ENCODE measurements at places on chromosomes 7 and 10. TPM values are rescaled to one million over a fixed set of nuclear protein-coding genes. Genes with fewer than 3 reads are reported as not detected.

DNA sequence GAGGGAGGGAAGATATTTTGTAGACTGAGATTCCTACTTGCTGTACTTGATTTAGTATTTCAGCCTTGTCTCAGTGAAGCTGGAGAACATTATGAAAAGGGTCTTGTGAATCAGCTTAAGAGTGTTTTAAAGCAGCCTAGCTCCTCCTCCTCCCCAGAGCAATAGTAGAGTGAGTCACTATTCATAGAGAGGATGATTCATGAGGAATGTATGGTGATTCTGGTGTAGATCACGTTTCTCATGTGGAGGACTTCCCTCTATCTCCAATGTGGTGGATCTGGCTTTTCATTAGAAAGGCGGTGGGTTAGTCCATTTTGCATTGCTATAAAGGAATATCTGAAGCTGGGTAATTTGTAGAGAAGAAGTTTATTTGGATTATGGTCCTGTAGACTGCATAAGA lies 340.1 kb upstream of the CHRM2 start:
- no peak for DNase-seq

The ASB4 gene
- 0.11 TPM for total RNA-seq

- DNase-seq = no peak
These were observed 12.4 kb downstream of the SRGN start for GRCh38 chr10:69100136-69100872.

- DNase-seq = no peak
These were observed 40.6 kb upstream of the WAC start for GRCh38 chr10:28492116-28492920.

The MRLN gene
- not detected for total RNA-seq

DNA sequence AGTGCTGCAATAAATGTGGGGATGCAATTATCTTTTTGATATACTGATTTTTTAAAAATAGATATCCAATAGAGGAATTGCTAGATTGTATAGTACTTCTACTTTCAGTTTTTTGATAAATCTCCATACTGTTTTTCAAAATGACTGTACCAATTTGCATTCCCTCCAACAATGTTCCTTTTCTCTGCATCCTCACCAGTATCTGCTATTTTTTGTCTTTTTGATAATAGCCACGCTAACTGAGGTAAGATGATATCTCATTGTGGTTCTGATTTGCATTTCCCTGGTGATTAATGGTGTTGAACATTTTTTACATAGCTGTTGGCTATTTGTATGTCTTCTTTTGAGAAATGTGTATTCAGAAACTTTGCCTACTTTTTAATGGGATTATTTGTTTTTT lies 217.7 kb upstream of the MTPN start:
- no peak for DNase-seq

DNA sequence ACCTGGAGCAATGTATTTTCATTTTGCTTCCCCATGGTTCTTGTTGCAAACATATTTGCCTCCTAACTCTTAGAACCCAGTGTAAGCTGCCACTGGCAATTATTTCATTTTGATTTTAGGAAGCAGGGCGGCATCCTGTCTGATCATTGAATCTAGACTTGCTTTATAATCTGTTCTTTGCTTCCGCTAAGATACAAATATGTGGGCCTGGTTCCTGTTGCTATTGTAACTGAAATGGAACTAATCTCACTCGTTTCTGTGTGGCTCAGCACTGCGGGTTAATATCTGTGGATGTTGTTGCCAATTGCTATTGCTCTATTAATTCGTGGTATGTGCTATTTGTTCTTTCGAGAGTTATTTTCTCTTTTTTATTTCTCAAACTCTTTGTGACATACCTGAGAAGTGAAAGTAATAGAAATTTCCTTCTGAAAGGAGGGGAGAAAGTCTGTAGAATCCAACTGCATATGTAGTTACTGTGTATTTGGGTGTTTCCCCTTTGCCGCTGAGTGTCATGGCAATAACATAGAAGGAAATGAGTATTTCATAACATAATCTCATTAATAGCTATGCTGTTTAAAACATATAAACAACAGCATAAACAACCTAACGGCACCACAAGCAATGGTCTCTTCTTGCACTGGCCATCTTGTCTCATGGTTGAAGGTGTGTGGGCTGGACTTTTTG lies 62.4 kb downstream of the FZD1 start:
- DNase-seq = no peak

- DNase-seq = no peak
These were observed 28.8 kb downstream of the VIPR2 start for GRCh38 chr7:159115601-159116501.

GRCh38 chr7:120337308-120337907 lies 64.4 kb downstream of the KCND2 start:
- DNase-seq = no peak

The EMX2 gene
- 12.2 TPM for total RNA-seq

DNA sequence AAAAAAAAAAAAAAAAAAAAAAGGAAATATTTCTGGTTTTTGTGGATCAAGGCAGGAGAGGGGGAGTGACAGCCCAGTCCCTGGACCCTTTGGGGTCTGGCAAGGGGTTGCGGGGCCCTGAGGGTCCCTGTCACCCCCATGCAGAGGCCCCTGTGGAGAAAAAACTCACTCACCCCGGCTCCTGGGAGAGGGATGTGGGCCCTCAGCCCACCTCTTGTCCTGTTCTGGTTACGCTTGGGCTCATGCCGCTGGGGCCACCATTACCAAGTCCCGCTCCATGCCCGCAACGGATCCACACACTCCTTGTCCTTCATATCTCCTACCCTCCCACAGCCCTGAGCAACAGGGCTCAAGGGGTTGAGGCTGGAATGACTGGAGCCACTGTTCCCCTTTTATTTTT lies 1.0 kb upstream of the TMEM184A start:
- DNase-seq = no peak

DNA sequence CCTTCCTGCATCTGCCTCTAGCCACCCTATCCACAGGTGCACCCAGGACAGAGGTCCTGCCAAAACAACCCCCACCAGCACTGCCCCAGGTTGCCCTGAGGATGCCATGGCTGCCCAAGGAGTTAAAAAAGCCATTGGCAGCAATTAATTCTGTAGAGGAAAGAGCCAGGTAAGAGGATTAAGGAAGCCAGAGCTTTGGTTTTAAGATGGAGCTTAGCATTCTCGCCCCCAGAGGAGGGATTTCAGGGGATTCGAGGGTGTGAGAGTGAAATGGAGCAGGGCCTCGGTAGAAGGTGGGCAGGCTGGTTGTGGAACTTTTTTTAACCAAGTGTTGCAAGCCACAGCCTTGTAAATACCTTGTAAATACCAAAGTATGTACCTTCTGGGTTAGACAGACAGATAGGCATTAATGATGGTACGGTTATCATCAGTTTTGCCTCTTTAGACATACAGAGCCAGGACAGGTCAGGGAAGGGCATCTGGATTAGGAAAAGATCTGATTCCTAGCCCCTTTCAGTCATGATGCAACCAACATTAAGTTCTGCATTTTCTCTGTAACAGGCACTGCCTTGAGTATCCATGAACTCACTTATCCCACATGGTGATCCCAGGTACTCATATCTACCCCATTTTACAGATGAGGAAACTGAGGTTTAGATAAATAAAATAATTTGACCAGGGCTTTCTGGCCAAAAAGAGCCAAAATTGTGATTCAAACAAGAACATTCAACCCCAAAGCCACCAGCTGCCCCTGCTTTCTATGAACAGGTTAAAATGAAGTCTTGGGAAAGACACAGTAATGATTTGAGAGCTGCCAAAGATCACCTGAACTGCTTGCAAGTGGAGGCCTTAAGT lies 120.7 kb upstream of the PPIF start:
- DNase-seq = no peak

The HPSE2 gene
- not detected for total RNA-seq

The KCND2 gene
- total RNA-seq = 5.4 TPM

The HSPB1 gene
- total RNA-seq = 138 TPM

DNA sequence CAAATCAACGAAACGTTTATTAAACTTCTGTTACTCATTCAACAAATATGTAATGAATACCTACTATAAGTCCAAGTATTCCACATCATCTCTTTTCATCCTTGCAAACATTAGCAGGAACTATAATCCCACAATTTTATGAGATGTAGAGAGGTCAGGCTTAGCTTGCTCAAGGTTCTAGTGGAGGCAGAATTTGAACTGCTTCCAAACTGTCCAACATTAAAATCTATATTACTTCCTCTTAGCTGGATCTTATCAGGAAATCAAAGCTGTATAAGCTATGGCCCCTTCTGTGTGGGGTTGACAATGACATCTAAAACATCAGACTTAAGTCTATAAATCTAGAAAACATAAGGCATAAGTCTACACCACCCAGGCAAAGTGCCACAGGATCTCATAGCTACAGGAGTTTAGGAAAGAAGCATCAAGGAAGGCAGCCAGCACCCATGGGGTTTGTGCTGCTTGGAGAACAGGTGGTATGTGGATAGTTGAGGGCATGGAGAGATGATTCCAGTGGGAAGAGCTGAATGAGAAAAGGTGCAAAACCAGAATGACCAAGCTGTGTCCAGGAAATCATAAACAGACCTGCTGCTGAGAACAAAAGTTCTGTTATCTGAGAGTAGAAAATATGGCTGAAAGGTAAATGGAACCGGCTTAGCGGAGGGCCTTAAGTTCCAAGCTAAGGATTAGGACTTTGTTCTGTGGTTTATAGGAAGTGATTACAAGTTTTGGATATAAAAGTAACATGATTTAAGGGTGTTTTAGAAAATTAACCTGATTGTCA lies 34.5 kb downstream of the PAPSS2 start:
- no peak for DNase-seq

GRCh38 chr10:48233559-48234005 lies 40.9 kb downstream of the FRMPD2 start:
- DNase-seq = no peak

- DNase-seq = no peak
These were observed 1.1 kb downstream of the REEP3 start for GRCh38 chr10:63522277-63522687.

DNA sequence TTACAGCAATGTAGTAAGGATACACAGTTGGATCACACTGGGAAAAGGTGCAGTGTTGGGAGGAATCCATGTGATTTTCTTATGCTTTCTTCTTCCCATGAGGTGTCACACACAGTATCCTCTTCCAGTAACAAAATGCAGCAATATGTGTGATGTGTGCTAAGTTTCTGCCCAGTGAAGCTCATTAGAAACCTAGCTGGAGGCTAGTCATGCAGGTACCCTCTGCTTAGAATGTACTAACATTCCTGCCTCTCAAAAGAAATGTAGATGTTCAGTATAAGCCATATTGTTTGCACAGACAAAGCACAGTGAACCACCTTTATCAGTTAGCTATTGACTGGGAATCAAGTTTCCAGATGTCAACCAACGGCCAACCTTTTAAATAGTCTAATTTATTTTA lies 12.9 kb upstream of the KCND2 start:
- DNase-seq = no peak

DNA sequence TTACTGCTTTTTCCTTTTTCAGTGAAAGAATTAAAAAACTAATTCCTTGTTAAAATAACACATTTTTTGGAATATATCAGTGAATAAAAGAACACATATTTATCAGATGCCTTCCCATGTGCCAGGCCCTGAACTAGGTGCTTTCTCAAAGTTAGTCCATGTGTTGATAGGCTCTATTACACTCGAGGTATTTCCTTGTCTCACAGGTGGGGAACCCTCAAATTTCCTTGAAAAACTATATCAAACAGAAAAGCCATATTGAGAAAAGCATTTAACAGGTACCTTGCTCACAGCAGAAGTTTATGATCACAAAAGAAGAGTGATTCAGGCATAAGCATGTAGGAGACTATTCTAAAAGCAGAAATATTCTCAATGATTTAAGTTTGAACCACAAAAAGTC lies 75.6 kb upstream of the OGDHL start:
- DNase-seq = no peak

DNA sequence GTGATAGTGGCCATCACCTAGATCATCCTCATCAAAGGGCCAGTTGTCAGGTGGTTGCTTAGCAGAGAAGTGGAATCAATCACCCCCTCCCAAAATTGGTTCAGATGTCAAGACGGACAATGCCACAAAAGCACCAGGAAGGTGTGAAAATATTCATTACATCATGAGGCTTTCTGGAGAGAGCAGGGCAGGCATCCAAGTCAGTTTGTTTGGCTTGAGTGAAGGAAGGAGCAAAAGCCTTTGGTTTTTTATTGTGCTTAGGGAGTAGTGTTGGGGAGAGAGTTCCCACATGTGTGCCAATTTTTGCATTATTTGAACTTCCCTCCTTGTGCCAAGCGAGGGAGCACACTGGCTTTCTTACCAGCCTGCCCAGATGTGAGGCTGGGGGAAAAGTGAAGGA lies 1082.9 kb downstream of the LRMDA start:
- DNase-seq = no peak

- DNase-seq = peak; percentile 37
These were observed 40.7 kb upstream of the SDK1 start for GRCh38 chr7:3260401-3260715.

The EPHB6 gene
- total RNA-seq = 24.6 TPM

DNA sequence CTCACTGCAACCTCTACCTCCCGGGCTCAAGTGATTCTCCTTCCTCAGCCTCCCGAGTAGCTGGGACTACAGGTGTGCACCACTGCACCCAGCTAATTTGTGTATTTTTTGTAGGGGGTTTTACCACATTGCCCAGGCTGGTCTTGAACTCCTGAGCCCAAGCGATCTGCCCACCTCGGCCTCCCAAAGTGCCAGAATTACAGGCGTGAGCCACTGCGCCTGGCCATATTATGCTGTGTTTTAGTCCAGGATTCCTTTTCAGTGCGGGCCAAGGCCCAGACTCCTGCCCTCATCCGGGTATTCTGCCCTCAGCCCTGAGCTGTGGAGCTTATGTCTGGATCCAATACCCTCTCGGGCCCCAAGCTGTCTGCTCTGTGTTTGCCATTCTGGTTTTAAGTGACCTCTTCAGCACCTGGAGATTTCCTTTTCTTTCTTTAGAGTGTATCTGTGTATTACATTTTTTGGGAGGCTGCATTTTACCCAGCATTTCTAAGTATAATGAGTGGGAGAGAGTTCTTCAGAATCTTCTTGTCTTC lies 114.9 kb downstream of the BUB3 start:
- no peak for DNase-seq

The AS3MT gene
- total RNA-seq = 4.9 TPM

GRCh38 chr7:79714081-79714480 lies 260.6 kb upstream of the MAGI2 start:
- DNase-seq = no peak

DNA sequence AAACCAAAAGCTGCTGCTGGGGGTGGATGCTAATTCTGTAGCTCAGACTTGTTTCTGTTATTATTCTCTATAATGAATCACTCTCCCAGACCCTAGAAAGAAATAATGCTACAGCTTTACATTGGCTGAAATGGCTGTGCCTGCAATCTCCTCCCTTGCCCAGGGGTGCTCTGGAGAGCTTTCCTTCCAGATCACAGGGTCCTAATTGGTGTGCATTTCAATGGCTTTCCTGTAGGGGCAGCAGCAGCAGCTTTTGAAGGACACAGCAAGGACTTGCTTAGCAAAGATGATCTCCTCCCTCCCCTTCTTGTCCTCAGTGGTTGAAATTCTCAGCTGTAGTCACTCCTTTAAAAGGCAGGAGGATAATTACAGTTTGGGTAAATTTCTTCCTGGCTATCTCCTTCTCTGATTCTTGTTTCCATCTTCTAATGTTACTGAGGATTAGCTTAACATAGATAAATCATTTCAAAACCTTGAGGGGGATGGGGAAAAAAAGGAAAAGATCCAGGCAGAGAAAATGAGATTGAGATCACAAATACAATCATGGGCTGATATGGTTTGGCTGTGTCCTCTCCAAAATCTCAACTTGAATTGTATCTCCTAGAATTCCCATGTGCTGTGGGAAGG lies 120.2 kb upstream of the CTTNBP2 start:
- peak; percentile 26 for DNase-seq

The LEP gene
- 0.12 TPM for total RNA-seq

The HNRNPF gene
- 215 TPM for total RNA-seq

- no peak for DNase-seq
These were observed 31.8 kb downstream of the WNT16 start for GRCh38 chr7:121360564-121360963.

- DNase-seq = no peak
These were observed 60.6 kb downstream of the DNAH11 start for GRCh38 chr7:21603462-21603861.
